ENCODE measurements at places on chromosomes 7 and 10. TPM values are rescaled to one million over a fixed set of nuclear protein-coding genes. Genes with fewer than 3 reads are reported as not detected.

DNA sequence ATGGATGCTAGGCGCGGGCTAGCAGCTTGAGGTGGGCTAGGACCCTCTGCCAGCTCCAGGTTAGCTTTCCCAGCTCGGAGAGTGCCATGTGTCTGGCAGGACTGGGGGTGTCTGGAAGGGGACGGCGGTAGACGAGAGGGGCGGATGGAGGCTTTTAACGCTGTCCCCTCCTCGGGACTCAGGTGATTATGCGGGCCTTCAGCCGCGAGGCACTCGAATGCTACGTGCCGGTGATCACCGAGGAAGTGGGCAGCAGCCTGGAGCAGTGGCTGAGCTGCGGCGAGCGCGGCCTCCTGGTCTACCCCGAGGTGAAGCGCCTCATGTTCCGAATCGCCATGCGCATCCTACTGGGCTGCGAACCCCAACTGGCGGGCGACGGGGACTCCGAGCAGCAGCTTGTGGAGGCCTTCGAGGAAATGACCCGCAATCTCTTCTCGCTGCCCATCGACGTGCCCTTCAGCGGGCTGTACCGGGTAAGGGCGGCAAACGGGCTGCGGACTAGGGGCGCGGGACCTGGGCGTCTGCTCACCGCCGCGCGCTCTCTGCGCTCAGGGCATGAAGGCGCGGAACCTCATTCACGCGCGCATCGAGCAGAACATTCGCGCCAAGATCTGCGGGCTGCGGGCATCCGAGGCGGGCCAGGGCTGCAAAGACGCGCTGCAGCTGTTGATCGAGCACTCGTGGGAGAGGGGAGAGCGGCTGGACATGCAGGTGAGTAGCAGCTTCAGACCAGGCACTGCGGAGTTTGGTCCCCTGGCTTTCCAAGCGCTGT, 1.1 kb downstream of the CYP26A1 start:
- no peak for DNase-seq

DNA sequence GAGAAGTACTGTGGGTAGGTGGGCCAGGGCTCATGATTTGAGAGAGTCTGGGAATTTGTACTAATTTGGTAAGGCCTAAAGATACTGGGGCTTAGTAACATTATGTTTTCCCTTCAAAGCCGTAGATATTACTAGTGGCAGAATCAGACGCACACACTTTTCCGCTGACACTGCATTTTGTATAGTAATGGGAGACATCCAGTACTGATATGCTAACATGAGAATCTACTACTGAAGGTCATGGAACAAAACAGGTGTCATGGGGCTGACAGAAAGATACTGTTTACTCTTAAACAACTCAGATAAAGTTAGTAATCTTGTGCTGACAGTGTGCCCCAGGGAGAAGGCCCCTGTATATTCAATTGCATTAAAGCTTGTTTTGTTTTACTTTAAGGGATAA, 11.1 kb upstream of the GIMAP7 start:
- no peak for DNase-seq

ZNF479 gene
- not detected for total RNA-seq

PRSS1 gene
- not detected for total RNA-seq

DNA sequence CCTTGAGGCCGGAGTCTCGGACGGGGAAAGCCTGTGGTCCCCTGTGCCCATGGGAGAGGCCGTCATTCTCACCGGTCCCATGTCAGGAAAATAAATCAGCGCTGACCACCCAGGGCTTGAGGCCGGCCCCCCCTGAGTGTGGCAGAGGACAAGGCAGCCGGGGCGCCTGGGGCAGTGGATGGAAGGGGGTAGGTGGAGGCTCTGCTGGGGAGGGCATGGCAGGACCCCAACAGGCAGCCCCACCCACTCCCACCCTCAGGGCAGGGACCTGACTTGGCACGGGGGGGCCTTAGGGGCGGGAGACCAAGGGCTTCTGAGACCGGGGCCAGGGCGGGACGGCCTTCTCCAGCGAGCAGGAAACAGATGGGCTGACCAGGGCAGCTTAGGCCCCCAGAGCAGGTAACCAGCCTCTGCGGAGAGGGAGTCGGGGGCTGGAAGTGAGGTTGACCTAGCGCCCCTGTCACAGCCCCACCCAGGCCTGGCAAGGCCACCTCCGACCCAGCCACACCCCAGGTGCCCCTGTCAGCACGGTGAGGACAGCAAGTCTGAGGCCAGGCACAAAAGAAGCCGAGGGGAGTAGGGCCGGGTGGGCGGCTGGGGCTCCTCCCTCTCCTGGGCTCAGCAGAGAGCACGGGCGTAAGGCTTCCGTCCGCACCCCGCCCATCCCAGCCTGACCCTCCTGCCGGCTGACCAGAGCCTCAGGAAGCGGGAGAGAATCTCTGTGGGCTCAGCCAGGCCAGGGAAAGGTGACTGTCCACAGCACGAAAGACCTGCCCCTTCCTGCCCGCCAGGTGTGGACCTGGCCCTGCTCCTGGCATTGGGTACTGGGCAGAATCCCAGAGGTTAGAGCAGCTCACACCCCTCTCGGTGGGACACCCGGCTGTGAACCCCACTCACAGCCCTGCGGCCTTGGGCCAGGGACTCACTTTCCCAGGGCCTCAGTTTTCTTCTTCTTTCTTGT, 87.4 kb downstream of the FOXL3 start:
- DNase-seq: no peak

DNA sequence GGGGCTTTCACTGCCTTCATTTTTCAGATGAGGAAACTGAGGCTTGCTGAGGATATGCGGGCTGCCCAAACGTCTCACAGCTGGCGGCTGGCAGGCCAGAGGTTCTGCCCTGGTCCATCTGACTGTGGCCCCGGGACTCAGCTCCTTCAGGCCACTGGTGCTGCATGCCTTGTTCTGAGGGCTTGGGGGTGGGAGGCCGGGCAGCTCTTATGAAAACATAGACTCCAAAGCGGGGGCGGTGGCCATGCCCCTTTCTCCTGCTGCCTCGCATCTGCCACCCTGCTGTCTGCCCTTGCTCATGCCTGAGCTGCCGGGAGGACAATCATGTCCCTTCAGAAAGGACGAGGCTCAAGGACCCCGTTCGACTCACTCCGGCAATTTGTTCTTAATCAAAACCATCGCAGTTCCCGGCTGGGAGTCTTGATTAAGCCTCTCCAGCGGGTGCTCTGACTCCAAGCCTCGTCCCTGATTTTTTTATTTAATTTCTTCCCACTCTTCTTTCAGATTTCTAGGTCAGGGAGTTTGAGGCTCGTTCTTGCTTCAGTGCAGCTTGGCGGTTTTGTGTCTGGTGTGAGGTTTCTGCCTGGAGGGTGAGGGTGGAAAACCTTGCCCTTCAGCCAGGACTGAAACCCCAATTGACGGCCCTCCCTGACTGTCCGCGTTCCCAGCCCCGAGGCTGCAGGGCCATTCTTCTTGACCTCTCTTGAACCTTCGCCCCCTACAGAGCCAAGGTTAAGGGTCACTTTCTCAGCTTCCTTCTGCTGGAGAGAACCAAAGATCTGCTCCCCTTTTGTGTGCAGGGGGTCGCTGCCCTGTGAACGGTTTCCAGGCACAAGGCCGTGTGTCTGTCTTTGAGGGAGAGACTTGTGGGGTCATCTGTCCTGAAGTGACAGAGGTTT, 120.8 kb downstream of the DNAJB6 start:
- no peak for DNase-seq

CRHR2 gene
- not detected for total RNA-seq

DNA sequence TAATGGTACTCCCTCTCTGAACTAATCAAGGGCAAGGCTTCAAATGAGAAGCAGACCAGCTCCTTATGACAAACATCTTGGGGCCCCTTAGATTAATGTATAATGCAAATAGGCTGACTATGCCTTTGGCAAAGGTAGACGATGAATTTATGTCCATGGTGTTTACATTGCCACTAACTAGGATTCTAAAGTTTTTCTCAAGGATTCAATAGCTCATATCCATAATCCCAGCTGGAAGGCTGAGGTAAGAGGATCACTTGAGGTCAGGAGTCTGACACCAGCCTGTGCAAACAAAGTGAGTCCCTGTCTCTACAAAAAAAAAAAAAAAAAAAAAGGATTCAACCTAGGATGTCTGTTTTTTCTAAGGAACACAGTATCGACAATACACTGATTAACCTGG, 96.5 kb downstream of the ORC5 start:
- DNase-seq: no peak

DNA sequence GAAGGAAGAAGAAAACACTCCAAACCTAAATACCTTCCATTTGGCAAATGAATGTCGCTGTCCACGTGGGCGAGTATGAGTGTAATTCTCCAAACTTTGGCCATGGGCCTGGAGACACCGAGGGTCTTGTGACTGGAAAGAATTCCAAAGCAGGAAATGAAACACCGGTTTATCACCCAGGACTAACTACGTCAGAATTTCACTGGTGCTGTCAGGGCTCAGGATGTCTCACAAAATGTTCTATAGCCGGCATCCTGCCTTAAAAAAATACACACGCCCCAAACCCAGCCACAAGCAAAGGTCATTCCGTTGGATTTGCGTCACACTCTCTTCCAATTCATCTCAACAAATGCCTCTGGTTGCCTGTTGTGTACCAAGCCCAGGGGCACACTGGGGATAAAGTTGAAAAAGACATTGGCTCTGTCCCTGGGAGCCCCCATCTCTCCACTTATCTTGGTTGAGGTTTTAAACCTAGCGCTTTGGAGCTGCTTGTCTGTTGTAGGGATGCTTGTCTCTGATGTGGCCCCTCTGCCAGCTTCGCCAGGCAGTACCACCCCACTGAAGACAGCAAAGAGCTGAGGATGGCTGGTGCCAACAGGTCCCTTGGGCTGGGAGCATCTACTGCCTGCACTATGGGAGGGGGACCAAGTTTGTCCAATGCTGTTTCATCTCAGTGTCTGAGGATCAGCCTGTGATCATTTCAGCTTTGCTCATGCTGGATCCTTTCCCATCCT, 31.2 kb downstream of the GSTO2 start:
- DNase-seq: no peak

DNA sequence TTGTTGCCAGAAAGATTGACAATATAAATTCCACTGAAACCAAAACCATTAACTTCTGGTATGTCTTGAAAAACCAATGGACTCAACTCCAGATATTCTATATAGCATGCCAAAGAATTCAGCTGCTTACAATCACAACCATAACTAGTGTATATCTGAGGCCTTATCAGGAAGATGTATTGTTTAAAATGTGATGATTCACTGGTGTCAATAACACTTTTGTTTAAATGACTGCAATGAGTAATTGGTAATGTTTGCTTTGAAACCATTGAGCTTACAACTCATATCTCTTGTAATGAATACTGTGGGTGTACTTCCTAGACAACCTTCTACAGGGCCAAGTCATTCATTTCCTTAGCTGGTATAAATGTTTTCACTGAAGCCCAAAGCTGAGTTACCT, 727.9 kb upstream of the KCND2 start:
- no peak for DNase-seq

GRCh38 chr10:128867819-128868218, 599.2 kb upstream of the MGMT start:
- DNase-seq: peak; percentile 71

PRRT4 gene
- total RNA-seq: 0.54 TPM

LRRC4 gene
- 0.70 TPM for total RNA-seq

GRCh38 chr7:141113131-141113530, 39.3 kb downstream of the TMEM178B start:
- no peak for DNase-seq

GRCh38 chr10:118439824-118440223, 97.7 kb upstream of the FAM204A start:
- no peak for DNase-seq

DNA sequence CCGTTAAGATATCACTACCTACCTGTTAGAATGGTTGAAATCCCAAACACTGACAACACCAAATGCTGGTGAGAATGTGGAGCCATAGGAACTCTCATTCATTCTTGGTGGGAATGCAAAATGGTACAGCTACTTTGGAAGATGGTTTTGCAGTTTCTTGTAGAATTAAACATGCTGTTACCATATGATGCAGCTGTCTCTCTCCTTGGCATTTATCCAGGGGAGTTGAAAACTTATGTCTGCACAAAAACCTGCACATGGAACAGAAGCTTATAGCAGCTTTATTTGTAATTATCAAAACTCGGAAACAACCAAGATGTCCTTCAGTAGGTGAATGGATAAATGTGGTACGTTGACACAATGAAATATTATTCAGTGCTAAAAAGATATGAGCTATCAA, 199.5 kb downstream of the BICC1 start:
- no peak for DNase-seq

VDAC2 gene
- 130 TPM for total RNA-seq

GRCh38 chr7:155464183-155464582, 6.3 kb downstream of the EN2 start:
- no peak for DNase-seq

DNA sequence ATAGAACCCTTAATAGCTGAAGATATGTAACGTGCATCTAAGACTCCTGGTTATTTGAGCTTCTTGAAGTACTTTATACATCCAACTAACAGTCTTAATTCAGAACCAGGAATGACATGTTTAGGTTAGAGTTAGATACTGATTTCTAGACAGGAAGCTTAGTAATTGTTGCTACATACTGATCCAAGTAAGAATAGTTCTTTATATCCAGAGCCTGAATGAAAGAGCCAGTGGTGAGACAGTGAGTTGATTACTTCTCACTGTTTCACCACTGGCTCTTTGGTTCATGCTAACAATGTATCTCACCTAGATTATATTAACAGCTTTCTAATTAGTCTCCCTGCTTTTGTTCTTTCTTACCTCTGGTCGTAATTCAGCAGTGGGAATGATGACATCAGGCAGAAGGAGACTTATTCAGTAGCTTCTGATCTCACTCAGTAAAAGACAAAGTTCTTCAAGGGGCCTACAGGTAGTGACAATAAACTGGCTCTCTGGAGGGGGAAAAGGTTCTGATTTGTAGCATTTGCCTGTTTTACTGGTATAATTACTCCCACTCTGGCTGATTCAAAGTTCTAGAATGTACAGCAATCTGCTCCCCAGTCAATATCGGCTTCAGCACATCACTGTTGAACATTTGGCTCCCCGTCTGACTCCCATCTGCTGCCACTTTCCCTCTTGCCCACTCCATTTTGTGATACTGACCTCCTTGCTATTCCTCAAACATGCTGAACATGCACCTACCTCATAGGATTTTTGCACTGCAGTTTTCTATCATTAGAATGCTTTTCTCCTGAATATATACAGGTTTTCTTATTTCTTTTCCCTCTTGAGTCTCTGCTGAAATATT, 29.1 kb downstream of the MCU start:
- no peak for DNase-seq

ANKRD22 gene
- total RNA-seq: not detected

ADIRF gene
- not detected for total RNA-seq

DNA sequence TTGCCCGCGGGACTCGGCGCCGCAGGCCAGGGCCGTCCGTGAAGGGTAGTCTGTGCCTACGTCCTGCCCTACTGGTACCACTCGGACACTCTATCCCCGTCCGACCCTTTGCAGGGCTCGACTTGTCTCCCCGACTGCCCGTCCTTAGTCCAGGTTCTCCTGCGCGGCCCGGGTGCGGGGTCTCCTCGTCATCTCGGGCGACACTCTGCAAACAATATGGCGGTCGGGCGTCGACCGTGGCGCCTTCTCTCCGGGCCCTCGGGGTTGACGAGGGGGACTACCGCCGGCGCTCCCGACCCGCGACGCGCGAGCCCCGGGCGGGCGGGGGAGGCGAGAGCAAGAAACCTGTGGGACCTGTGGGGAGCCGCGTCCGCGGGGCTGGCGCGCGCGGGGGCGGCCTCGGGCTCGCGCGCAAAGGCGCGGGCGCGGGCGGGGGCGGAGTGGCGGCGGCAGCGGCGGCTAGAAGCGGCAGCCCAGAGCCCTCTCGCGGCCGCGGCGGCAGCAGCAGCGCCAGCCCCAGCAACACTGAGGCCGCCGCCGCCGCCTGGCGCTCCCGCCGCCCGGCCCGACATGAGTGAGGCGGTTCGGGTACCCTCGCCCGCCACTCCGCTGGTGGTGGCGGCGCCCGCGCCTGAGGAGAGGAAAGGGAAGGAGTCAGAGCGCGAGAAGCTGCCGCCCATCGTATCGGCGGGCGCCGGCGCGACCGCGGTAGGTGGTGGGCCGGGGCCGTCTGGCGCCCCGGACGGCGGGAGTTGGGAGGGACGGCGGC, at the start of gene HECTD2:
TSS of gene HECTD2 (plus strand) at position 476 of the 769 bp plus-strand sequence. CDS start at position 571, 95 bp downstream.
- DNase-seq: peak; percentile 94

FAM221A gene
- total RNA-seq: 4.0 TPM

Measured in osteocyte (in vitro differentiated cells).